Sciatic nerve (tissue), 2 donors: ENCODE measurements at places on chromosomes 6 and 20. TPM values are rescaled to one million over a fixed set of nuclear protein-coding genes. Genes with fewer than 3 reads are reported as not detected.

GRCh38 chr6:89438248-89438647 lies 5.3 kb downstream of the ANKRD6 start:
- no peak for DNase-seq

The CNR1 gene
- 3.5 TPM for total RNA-seq

DNA sequence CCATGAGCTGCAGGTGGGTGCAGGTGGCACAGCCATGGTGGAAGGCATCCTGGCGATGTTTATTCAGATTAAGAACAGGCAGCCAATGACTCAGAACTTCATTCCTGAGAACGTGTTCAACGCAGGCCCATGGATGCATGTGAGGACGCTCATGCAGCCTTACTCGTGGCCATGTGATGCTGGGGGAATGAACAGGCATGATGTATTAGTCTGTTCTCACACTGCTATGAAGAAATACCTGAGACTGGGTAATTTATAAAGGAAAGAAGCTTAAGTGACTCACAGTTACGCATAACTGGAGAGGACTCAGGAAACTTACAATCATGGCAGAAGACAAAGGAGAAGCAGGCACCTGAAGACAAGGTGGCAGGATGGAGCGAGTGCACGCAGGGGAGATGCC lies 146.6 kb downstream of the RNASET2 start:
- no peak for DNase-seq

- no peak for DNase-seq
Measured at GRCh38 chr6:18897350-18897749, 510.2 kb downstream of the RNF144B start.

The DTNBP1 gene
- 25.3 TPM for total RNA-seq
